ENCODE measurements at places on chromosomes 2 and 18.

GRCh38 chr2:164495491-164496223 is 125.6 kb downstream of the GRB14 start:
- DNase-seq, result peak; percentile 68

DNA sequence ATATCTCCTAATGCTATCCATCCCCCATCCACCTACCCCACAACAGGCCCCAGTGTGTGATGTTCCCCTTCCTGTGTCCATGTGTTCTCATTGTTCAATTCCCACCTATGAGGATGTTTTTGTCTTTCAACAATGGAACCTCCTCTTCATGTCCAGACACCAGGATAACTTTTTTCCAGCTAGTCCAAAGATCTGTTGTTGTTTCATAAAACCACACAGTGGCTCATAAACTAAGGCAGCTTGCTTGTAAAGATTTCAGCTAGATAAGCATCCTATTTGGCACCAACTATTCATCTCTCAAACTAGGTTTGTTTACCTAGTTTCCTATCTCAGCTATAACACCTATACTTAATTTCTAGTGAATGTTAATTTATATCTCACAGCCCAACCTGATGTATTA is 937.7 kb downstream of the TRIB2 start:
- DNase-seq, result no peak

DNA sequence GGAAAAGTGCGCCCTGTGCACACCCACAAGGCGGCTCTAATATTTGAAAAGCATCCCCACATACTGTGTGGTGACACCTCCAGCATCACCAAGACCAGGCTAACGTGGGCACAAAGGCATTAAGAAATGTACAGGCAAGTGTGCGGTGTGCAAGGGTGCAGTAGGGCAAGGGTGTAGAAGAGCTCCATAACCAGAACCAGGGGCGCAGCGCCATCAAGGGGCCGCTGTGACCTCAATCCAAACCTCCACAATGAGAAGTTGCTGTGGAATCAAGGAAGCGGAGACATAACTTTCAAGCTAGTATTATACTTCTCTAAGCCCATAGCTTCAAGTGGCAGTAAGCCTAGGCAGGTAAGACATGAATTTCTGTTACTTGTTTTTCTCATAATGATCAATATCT is 13.0 kb downstream of the L3MBTL4 start:
- DNase-seq, result peak; percentile 16

DNA sequence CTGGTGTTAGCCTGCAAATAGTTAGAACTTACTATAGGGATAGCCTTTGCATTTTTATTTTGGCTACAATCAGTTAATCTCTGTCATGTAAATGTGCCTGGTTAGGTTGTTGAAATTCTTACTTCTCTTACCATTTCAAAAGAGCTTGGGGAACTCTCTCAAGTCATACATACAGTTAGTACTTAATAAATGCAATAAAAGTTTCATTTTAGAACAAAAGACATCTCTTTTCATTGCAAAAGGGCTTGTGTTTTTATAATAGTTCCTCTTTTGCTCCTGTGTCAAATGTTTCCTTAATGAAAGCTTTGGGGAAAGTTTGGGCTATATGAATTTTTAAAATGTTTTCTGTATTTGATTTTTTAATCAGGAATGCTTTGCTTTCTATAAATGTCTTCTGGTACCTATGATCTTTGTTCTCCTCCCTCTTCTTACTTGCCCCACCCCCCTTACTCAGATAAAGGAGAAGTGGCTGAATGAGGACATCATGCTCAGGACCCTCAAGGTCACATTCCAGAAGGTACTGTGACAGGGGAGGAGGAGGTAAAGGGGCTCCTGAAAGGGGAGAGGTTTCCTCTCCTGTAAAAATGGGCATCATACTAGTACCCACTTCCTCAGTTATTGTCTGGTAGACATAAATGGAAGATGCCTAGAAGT is 13.6 kb downstream of the PTPN18 start:
- no peak for DNase-seq

- DNase-seq, result no peak
Observed at GRCh38 chr2:18626256-18626668, 36.9 kb upstream of the NT5C1B start.

- DNase-seq, result peak; percentile 37
Observed at GRCh38 chr18:34493566-34494358, 216.3 kb upstream of the DTNA start.

GRCh38 chr2:108959401-108959800 is 29.6 kb downstream of the EDAR start:
- DNase-seq, result no peak

DNA sequence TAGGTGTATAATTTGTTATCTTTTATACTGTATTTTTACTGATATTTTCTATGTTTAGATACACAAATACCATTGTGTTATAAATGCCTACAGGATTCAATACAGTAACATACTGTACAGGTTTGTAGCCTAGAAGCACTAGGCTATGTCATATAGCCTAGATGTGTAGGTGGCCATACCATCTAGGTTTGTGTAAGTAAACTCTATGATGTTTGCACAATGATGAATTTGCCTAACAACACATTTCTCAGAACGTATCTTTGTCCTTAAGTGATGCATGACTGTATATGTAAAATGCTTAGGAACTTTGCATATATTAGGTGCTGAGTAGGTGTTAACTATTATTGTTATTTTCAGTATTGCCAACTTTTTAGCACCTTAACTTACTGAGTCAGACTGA is 17.3 kb downstream of the UNC80 start:
- DNase-seq, result no peak

GRCh38 chr2:72103690-72104089 is 44.0 kb downstream of the CYP26B1 start:
- no peak for DNase-seq

- DNase-seq, result peak; percentile 7
Observed at GRCh38 chr2:134336352-134336751, 82.5 kb downstream of the MGAT5 start.

- DNase-seq, result peak; percentile 75
Observed at GRCh38 chr2:64019083-64019974, at the start of gene VPS54. Gene VPS54, minus strand, starts transcription at chr2:64019428. Its CDS starts 35,429 bp downstream, at chr2:63983999.

GRCh38 chr2:67616749-67617148 is 219.6 kb downstream of the ETAA1 start:
- DNase-seq, result no peak

DNA sequence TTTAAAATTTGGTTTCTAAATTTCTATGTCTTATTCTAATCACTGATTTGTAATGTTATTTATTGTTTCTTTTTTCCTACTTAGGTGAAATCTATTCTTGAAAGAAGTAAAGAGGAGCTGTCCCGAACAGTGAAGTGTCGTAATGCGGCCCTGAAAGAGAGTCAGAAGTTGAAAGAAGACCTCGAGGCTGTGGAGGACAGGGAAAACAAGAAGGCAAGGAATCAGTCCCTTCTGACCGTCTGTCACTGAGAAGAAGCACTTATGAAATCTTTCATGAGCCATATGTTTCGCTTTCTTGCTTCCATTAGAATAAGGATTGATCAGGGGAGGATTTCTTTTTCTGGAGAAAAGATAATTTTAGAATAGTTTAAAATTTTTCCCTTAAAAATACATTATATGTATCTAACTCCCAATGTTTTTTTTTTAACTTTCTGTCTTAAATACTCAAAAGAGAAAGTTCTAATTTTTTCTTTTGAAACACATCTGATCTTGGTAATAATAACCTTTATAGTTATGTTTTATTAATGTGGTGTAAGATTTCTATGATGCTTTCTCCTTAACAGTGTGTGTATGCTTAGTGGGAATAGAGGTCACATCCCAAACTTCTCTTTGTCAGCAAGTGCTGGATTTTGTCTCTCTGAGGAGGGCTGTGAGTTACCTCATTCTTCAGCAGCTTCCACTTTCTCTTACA is 79.0 kb downstream of the CCDC150 start:
- no peak for DNase-seq

- peak; percentile 74 for DNase-seq
Observed at GRCh38 chr2:50529600-50530218, 502.2 kb downstream of the NRXN1 start.

GRCh38 chr2:128428415-128428814 is 109.7 kb upstream of the HS6ST1 start:
- no peak for DNase-seq

DNA sequence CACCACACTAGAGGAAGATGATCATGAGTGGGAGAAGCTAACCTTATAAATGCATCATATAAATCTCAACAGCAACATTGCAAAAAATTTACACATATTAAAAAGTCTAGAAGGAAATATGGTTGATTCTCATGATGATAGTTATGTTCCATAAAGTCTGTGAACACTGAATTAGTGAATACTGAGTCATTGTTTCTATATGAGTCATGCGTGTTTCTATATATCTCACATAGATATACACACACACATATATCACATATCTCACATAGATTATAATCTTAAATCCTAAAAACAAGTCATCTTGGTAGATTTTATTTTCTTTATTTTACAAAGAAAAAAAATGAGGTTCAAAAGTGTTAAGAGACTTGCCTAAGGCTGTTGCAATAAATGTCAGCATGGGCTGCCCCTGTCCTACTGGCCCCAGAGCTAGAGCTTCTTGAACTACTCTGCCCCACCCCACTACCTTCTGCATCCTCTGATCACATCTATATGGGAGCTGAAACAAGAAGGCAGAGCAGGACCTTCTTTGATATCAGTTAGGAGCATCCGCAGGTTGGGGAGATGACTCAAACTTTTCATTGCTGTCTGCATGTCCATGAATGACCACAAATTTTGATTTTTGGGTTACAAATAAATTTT is 81.8 kb upstream of the ADAM23 start:
- no peak for DNase-seq

GRCh38 chr2:143881246-143881645 is 638.7 kb downstream of the ZEB2 start:
- peak; percentile 97 for DNase-seq

- no peak for DNase-seq
Observed at GRCh38 chr2:70080610-70081200, 6.6 kb upstream of the PCBP1 start.

GRCh38 chr2:80407377-80407776 is 102.8 kb upstream of the LRRTM1 start:
- DNase-seq, result no peak

DNA sequence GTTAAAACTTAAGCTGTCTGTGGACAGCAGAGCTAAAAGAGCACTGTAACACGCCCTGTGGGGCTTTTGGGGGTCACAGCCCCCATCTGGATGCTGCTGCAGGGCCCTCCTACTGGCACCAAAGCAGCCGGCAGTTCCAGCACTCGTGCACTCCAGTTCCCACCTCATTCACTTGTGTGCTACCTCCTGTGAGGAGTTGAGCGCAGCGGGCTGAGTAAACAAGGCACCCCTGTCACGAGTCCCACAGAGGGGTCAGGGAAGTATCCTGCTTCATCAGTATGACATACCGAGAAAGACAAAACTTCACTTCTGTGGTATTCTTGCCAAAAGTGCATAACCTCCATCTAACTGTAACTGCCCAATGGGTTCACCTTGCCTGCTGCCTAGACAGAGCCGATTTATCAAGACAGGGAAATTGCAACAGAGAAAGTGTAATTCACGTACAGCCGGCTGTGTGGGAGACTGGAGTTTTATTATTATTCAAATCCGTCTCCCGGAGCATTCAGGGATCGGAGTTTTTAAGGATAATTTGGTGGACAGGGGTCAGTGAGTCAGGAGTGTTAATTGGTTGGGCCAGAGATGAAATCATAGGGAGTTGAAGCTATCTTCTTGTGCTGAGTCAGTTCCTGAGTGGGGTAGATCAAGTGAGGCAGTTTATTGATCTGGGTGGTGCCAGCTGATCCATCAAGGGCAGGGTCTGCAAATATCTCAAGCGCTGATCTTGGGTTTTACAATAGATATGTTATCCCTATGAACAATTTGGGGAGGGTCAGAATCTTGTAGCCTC is 41.6 kb downstream of the TMEM17 start:
- no peak for DNase-seq

DNA sequence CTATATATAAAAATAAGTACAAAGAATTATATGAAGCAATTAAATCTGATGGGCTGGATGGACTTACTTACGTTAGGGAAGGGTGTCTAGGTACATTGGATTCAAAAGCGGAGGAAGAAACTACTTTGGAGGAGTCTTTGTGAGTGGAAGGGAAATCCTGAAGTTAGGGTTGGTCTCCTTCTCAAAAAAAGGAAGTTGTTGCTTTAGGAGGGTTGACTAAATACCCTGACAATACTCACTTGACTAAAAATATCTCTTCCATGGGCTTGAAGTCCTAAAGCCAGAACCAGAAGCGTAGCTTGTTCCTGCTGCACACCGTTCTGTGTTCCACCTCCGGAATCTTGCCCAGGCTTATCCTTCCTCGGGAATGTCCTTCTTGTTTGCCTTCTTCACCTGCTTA is 143.3 kb upstream of the ZEB2 start:
- no peak for DNase-seq

DNA sequence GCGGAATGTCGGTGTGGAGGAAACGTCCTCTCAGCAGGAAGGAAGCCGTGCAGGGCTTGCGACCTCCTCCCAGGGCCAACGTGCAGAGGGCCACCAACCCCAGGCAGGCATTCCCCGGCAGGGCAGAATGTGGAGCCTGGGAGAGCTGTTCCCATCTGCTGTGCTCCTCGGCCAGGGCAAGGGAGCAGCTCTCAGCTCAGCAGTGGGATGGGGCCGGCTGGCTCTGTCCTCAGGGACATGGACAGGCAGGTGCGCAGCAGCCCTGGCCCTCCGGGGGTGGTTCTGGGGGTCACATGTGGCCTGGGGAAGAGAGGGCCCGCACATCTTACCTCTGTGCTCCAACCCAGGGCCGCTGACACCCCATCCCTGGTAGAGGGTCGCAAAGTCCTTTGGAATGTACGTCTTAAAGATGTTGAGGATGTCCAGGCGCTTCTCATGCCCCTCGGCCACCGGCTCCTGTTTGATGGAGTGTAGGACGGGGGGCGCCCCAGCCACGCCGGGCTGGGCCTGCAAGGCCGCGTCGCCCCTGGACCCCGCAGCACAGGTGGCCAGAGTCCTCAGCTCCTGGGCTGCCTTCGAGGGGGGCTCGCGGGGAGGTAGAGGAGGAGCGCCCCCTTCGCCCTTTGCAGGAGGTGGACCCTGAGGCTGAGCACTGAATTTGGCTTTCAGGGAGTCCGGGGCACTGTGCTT is 116.4 kb downstream of the ZNF516 start:
- no peak for DNase-seq

DNA sequence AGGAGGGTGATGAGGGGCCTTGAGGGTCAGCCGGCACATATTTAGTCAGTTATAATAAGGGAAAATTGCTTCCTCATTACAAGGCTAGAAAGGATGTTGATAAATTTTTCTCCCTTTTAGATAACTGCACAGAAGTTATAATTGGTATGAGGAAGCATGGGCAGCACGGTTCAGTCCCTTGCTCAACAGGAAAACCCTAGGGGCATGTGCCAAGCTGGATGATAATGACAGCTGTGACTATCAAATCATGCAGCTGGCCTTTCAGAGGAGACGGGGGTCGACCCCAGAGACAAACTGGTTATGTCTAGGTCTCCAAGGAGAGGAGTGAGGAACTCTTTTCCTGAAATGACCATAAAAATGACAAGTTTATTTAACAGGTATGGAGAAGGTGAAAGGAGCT is 448.1 kb upstream of the VRK2 start:
- DNase-seq, result no peak

All from NCI-H82 (cell line).